ENCODE measurements at places on chromosomes 7 and 10. TPM values are rescaled to one million over a fixed set of nuclear protein-coding genes. Genes with fewer than 3 reads are reported as not detected.

DNA sequence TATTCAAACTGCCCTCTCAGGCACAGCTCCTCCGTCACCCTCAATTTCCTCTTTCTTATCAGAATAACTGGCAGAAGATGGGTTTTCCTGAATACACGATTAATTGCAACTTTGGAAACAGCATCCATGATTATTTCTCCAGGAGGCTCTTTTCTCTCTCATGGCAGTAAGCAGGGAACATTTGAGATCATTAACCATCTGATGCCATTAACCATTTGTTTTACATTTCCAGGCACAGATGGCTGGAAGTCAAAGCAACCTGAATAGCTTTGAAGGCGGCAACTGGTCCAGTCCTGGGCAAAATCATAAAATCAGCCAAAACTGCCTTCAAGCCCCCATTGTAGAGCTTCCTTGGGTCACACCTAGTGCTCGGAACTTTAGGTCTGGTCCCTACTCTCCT, 289.5 kb upstream of the AOAH start:
- DNase-seq: no peak

MXI1 gene
- 51.9 TPM for total RNA-seq

- DNase-seq: peak; percentile 94
Measured at GRCh38 chr7:70614237-70615045, 517.5 kb upstream of the GALNT17 start.

MKX gene
- total RNA-seq: 31.1 TPM

ZNHIT1 gene
- 50.4 TPM for total RNA-seq

GRCh38 chr7:33185786-33186185, 56.4 kb downstream of the BBS9 start:
- no peak for DNase-seq

IMPDH1 gene
- total RNA-seq: 44.7 TPM

- no peak for DNase-seq
Measured at GRCh38 chr7:48782511-48782910, 141.8 kb upstream of the CDC14C start.

DNA sequence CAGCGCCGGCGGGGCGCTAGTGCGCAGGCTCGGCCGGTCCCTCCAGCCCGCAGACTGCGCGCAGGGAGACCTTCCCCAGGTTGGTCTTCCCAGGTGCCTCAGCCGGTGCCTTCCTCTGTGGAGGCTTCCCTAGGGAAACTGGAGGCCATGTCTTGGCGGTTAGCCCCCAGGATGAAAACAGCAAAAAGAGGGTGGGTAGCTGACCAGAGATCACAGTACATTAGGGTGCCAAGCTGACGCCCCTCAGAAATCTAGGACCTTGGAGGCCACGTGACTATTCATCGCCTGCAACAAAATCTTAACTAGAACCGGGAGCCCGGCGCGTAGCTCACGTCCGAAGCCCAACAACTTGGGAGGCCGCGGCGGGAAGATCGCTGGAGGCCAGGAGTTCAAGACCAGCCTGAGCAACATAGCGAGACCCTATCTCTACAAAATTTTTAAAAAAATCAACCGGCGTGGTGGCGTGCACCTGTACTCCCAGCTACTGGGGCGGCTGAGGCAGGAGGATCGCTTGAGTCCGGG, 327 bp upstream of the FIS1 start:
- DNase-seq: no peak

MGAM2 gene
- 0.24 TPM for total RNA-seq

GIMAP4 gene
- 30.1 TPM for total RNA-seq

GRCh38 chr10:17841050-17841449, 31.9 kb downstream of the MRC1 start:
- DNase-seq: no peak

- peak; percentile 81 for DNase-seq
Measured at GRCh38 chr7:149071641-149072437, 18.7 kb downstream of the ZNF786 start.

GRCh38 chr10:110350812-110351211, 46.1 kb upstream of the SMNDC1 start:
- DNase-seq: no peak

NKX2-3 gene
- total RNA-seq: not detected

DNA sequence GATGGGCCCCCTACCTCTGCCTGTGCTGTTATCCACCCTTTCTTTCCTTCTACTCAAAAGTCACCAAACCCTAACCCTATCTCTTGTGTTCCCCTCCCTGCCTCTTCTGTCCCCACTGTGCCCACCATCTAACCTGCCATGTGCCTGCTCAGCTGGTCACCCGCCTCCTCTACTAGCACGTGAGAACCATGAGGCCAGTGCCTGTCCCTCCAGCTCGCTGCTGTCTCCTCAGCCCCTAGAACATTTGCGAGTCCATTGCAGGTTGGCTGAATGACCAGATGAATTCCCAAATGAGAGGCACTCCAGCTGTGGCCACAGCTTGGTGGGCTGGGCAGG, 129.0 kb downstream of the ARHGAP22 start:
- DNase-seq: no peak

DNA sequence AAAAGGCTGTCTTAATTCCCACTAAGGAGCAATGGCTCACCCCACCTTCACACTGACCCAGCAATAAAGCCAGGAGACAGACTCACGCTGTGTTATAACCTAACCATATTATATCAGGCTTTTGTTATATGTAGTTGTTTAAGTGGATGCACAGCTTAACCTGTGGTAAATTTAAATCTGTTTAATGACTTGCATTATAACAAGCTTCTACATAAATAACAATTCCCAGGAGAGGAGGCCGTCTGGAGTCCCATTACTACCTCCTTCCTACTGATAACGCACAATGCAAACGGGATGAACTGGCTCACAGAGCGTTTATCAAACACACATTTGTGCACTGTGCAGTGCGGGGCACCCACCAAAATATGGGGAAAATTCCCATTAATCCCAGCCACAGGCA, 102.1 kb upstream of the MGMT start:
- DNase-seq: no peak

NRCAM gene
- 1.7 TPM for total RNA-seq

DNA sequence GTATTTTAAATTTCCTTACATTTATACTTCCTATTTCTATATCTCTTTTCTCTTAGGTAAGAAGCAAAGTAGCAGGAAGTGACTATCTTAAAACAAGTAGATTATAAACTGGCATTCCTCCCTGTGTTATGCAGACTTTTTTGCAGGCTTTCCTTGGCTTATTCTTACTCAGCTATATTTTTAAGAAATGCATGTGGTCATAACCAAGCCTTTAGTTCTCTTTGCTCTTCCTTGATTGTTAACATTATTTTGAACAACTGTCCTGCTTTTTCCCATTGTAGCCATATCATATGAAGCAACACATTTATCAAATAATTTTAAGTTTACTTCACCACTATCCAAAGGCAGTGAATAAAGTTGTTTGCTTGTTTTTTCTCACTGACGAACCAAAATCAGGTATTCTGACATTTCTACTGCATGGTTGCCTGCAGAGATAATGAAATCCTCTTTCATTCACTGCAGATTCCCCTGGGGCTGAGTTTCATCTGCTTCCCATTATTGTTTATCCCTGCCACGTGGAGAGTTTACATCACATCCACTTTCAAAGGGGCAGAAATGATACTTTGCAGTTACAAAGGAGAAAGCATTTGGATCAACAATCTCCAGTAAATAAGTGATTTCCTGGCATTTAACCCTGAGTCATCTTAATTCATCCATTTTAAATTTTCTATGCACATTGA, 389.9 kb upstream of the SEMA3C start:
- no peak for DNase-seq

DNA sequence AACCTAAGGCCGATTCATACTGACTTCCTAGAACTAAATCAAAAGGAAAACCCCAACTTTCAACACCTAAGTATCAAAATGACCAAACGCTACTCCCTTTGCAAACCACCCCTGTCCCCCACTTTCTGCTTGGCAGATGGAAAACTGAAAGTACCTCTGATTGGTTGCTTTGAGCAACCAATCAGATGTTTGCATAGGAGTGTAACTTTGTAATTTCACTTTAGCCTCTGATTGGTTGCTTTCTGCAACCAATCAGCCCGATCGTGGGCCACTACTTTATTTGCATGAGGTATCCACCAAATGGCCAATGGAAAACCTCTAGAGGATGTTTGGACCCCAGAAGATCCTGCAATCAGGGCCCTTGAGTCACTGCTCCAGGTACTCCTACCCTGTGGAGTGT, 12.3 kb upstream of the SNX10 start:
- DNase-seq: no peak

GRCh38 chr7:74495112-74496086, 41.7 kb downstream of the GTF2IRD1 start:
- DNase-seq: no peak

- no peak for DNase-seq
Measured at GRCh38 chr10:87827681-87828080, 9.7 kb upstream of the ATAD1 start.
